ENCODE measurements at places on chromosomes 16 and 17.

- DNase-seq = no peak
Measured at GRCh38 chr16:23145186-23145585, 4.1 kb downstream of the USP31 start.

DNA sequence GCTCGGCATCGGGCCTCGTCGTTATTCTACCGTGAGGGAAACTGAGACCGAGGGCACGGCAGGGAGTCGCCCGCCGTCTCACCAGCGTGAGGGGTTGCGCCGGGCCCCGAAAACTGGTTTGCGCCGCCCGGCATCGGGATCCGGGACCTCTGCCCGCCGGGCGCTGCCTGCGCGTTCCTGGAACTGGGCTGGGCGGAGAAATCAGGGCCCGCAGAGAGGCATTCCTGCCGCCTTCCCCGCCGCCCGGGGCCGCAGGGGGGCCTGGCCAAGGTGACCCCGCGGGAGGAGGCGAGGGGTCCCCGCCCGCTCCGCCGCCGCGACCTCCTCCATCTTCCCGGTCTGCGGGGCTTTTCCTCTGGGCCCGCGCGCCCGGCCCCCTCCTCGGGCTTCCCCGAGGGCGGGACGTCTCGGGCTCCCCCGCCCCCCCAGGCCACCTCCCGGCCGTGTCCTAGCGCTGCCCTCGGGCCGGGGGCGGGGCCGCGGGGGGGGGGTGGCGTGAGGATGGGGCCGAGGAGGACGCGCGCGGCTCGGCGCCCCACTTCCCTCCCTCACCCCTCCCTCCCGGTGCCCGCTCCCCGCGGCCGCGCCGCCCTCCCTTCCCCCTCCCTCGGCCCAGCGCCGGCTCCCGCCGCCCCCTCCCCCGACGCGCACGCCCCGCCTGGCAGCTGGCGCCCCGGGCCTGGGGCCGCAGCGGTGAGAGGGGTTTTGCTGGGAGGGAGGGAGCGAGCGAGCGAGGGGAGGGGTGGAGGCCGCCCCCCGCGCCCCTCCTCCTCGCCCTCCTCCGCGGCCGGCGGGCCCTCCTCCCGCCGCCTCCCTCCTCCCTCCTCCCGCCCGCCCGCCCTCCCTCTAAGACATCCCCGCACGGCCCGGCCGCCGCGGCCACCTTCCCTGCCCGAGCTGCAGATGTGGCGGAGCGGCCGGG is at the start of gene GLIS2:
Gene GLIS2 (plus strand): TSS at position 882 of the 922 bp plus-strand sequence. CDS start 16,214 bp downstream, outside the sequence.
- DNase-seq = no peak

GRCh38 chr16:630815-631405 is at the start of gene WFIKKN1:
TSS of gene WFIKKN1 (plus strand) at chr16:630985. CDS start at chr16:631254, 269 bp downstream.
- DNase-seq = no peak

- DNase-seq = peak; percentile 48
Measured at GRCh38 chr16:19884611-19885450, at the start of gene GPRC5B. TSS of gene GPRC5B (minus strand) at chr16:19884848. CDS start at chr16:19872845, 12,003 bp downstream.

DNA sequence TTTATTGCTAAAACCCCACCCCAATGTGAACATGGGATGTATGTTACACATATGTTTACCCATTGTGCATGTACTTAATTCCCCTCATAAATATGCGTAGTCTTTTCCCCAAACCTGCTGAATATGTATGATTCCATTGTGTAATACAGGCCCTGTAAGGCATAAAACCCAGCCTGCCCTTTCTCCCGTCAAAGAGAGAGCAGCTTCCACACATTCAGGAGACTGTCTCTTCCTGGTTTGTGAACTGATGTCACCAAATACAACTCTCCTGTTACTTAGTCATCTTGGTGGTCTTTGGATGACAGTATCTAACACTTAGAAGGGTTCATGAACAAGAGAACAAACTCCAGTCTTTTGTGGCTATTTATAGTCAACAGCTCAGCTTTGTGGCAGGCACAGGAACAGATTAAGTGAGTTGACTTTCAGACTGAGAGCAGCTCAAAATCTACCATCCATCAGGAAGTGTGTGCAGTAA is 24.7 kb upstream of the TMC7 start:
- no peak for DNase-seq

DNA sequence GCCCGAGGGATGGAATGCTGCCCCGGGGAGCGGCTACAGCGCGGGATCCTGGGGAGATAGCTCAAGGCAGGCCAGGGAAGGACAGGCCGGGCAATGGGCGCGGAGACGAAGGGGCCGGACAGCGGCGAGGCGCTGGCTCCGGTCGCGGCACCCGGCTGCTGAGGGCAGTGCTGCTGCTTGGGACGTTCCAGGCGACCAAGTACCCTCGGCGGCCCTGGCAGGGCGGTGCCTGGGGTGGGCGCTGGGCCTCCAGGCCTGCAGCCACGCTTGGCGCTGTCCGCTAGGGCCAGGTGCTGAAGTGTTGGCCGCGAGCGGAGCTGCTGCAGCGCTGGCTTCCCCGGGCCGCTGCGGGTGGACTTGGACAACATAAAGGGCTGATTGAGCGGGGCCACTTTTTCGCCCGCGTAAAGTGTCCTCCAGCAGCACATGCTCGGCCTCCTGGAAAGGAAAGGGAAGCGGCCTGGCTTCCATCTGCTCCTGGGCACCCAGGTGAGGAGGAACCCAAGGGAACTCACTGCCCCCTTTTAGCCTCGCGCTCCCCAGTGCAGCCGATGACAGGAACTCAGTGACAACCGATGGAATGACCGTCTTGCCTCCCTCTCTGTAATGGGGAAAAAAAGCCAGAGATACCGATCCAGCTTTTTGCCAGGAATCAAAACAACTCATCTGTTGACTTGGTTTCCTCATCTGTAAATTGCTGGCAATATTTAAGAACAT is 23.7 kb downstream of the CLEC3A start:
- DNase-seq = peak; percentile 14

GRCh38 chr17:34826332-34826731 is 134.9 kb downstream of the CCT6B start:
- DNase-seq = no peak

- DNase-seq = no peak
Measured at GRCh38 chr17:3799181-3799945, 1.6 kb downstream of the ITGAE start.

- DNase-seq = no peak
Measured at GRCh38 chr16:72262711-72263110, 90.8 kb upstream of the PMFBP1 start.

GRCh38 chr17:56641894-56642293 is 48.4 kb downstream of the NOG start:
- no peak for DNase-seq

DNA sequence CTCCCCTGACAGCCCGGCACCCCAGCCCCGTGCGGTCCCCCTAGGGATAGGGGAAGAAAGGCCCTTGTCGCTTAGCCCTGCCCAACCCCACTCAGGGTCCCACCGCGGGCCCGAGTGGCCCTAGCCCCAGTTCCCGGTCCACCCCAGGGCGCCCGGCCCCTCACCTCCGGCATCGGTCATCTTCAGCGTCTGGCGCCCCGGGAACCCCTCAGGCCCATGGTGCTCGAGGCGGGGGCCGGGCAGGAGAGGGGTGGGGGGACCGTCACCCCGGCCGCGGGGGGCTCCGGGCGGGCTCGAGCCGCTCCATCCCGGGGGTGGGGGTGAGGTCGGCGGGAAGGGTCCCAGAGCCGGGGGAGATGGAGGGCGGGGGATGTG is 620 bp downstream of the SAMD14 start:
- DNase-seq = no peak

GRCh38 chr17:48219617-48220016 is 112.1 kb downstream of the SNX11 start:
- no peak for DNase-seq

GRCh38 chr16:79836144-79836543 is 235.6 kb upstream of the MAF start:
- no peak for DNase-seq

GRCh38 chr16:65666132-65666941 is 544.5 kb upstream of the CDH11 start:
- no peak for DNase-seq

DNA sequence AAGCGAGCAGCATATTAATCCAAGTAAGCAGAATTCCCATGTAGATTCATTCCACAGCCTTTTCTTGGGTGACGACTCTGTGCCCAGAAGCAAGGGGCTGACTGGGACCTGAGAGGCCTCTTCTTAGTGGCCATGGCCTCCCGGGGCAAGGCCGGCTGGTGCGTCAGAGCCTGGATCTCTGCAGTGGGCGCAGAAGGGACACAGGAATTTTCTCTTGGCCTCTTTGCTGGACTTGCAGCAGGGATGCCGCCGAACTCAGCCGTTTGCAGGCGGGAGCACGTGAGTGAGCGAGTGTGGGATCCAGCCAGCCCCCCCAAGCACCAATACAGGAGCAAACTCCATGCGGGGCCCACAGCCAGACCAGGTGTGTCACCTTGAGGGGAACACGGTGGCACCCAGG is 151.8 kb downstream of the RPTOR start:
- DNase-seq = no peak

- DNase-seq = no peak
Measured at GRCh38 chr17:37766971-37767370, 22.1 kb upstream of the HNF1B start.

DNA sequence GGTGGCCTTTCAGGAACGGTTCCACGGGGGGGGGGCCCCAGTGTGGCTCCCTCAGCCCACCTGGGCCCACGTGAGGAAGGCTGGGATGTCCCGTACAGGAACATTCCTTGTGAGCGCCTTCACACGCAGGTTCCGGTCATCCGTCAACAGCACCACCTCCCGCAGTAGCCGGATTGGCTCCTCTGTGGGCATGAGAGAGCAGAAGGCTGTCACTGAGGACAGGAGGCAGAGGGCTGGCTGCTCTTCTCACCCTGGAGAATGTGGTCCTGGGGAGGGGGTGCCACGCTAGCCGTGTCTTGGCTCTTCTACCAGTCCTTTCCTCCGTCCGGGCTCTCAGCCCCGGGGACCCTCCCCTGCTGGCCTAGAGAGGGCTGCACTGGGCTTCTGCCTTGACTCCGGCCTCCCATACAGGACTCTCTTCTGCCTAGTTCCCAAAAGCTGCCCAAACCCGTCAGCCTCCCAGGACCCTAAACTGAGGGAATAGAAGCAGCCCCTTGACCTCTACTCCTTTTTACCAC is 6.6 kb downstream of the HIC1 start:
- DNase-seq = no peak

DNA sequence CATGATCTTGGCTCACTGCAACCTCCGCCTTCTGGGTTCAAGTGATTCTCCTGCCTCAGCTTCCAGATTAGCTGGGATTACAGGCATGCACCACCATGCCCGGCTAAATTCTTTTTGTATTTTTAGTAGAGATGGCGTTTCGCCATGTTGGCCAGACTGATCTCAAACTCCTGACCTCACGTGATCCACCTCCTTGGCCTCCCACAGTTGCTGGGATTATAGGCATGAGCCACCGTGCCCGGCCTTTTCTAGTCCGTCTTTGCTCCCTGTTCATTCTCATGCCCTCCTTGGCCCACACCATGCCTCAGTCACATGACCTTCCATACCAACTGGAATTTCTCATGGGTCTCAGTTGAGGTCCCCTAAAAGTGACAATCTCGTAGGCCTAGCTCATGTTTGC is 86.9 kb downstream of the SNX29 start:
- DNase-seq = no peak

- no peak for DNase-seq
Measured at GRCh38 chr17:49730078-49730784, 22.5 kb upstream of the SLC35B1 start.

- no peak for DNase-seq
Measured at GRCh38 chr17:76553178-76553908, 13.5 kb downstream of the PRCD start.

- no peak for DNase-seq
Measured at GRCh38 chr17:1690544-1691221, 6.0 kb upstream of the PRPF8 start.

DNA sequence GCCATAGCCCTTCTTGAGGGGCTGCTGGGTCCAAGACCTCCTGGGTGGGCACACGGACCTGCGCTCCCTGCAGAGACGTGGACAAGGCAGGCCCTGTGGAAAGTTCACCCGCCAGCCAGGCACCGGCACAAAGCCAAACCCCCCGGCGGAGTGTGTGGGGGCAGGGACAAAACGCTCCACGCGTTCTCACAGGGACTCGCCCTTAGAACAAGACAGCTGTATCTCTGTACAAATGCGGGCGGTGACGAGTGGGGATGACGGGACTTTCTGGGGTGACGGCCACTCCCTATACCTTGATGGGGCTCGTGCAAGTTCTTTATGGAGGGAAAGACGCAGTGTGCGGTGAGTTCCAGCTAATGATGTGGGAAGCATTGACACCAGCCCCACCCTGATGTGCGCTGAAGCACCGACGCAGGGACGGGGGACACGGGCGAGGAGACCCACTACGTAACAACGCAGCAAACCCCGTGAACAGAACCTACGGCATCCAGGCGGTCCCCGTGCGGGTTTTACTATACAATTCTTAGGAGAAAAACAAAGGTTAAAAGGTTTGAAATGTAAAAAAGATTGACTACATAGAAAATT is 49.4 kb downstream of the LMF1 start:
- DNase-seq = no peak

DNA sequence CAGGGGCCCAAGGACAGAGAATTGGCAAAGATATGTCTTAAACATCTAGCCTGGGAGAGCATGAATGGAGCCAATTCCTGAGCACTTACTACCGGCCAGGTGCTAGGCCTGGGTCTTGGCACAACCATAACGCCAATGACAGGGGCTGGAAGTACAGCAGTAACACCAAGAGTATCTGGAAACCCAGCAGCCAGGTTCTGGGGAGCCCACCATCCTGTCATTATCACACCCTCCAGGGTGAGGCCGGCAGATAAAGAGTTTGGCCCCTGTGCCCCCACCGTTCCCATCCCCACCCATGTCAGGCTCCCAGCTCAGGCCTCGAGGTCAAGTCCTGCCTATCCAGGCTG is 508 bp upstream of the TMC8 start:
- no peak for DNase-seq

DNA sequence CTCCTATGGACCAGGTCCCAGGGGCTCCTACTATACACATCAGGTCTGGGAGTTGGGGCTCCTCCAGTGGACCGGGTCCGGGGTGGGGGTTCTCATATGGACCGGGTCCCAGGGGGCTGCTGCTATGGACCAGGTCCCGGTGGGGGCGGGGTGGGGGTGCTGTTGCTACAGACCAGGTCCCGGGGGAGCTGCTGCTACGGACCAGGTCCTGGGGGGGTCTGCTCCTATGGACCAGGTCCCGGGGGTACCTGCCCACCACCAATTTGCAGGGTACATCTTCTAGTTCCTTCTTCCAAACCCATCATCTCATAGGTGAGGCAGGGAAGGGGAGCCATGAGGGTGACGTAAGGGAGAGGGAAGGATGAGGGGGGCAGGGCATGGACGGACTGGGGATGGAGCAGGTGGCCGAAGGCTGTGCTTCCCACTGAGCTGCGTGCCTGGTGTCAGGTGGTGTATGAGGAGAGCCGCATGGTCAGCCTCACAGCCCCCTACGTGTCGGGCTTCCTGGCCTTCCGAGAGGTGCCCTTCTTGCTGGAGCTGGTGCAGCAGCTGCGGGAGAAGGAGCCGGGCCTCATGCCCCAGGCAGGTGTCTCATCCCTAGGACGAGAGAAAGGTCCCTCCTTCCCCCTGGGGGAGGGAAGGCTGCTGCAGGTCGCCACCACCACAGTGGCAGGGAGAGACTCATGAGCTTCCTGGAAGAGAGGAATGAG is 6.6 kb downstream of the ENDOV start:
- no peak for DNase-seq

Measured in stimulated activated CD4-positive, alpha-beta T cell treated with anti-CD3 and anti-CD28 coated beads, Interleukin-4, amount 100 ng/mL, for 4 hours (primary cell).